ENCODE measurements at places on chromosomes 16 and 17.

DNA sequence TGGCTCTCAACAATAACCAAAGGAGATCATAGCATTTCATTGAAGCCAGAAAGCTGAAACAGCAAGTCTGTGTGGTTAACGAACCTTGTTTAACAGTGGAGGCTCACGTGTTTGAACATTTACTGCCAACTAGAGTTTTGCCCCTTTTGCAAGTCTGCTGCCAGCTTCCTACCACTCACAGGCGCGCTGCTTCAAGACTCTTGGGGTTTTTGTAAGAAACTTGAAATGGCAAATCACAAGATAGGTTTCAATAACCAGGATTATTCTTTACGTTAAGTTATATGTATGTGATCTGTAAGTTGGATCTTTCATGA lies 1.2 kb downstream of the SNTB2 start:
- DNase-seq, result no peak

DNA sequence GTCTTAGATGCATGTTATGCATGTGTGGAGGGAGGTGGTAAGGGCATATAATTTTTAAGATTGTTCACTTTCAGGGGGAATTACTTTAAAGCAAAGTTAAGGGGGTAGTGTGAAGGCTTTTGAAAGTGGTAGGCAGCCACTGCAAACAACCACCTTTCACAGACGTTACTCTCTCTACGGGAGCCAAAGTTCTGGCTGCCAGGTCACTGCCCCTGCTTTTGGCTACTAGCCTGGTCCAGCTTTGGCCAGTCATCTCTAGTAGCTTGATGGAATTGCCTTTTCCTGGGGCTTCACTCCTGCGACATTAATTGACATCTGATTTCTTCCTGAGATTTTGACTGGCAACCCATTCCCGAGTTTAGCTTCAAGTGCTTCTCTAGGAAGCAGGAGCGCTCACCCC lies 397.5 kb downstream of the CDH11 start:
- no peak for DNase-seq

DNA sequence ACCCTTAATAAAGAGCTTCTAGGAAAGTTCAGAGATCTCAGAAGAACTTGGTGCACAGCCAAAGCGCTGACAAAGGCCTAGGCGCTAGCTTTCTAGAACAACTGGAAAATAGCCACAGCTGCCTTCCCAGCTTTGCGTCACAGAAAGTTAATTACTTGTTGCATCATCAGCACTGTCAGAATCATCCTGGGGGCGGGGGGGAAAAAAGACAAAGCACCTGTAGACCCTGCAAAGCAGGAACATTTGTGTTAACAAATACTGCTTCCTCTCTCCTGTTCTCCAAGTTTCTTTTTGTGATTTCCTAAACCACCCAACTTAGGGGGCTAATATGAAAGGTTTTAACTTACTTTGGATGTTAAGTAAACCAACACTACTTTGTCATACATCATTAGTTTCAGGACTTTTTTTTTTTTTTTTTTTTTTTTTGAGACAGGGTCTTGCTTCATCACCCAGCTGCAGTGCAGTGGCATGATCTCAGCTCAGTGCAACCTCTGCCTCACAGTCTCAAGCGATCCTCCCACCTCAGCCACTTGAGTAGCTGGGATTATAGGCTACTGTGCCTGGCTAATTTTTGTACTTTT lies 4.8 kb upstream of the AARSD1 start:
- DNase-seq, result no peak

DNA sequence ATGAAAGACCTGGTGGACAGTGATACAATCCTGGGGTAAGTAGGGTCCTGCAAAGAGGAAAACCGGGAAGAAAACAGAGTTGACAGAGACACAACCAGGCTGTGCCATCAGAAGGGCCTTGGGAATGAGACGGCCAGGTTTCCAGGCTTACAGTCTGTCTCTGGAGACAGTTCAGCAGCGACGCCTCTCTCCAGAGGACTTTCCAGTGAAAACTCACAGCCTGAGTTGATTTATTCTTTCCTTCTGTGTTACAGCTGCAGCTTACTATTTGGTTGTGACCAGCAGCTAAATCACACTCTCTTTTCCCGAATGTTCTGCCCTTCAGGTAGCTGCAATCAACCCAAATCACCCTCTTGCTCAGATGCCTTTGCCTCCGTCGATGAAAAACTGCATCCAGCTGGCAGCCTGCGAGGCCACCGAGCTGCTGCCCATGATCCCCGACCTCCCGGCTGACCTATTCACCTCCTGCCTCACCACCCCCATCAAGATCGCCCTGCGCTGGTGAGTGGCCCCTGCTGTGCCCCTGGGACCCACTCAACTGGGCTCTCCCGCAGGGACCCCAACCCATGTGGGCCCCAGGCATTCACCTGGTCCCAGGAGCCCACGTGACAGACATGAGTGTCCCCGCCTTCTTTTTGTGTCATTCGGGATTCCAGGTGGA lies 209.2 kb downstream of the RPTOR start:
- DNase-seq, result no peak

DNA sequence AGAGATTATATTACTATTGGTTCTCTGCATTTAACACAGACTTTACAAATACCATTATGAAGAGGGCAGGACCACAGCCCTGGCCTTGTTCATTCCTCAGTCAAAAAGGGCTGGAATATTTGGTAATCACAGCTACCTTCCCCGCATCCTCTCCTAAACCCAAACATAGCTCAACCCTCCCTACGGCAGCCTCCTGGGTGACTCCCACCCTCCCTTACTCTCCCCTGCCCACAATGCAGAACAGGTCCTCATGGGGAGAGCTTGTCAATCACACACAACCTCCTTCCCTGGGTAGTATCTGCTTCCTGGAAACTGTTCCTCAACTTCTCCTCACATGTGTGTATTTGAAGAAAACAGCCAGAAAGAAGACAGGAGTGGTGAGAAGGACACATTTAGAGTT lies 224.2 kb downstream of the C16orf78 start:
- no peak for DNase-seq

DNA sequence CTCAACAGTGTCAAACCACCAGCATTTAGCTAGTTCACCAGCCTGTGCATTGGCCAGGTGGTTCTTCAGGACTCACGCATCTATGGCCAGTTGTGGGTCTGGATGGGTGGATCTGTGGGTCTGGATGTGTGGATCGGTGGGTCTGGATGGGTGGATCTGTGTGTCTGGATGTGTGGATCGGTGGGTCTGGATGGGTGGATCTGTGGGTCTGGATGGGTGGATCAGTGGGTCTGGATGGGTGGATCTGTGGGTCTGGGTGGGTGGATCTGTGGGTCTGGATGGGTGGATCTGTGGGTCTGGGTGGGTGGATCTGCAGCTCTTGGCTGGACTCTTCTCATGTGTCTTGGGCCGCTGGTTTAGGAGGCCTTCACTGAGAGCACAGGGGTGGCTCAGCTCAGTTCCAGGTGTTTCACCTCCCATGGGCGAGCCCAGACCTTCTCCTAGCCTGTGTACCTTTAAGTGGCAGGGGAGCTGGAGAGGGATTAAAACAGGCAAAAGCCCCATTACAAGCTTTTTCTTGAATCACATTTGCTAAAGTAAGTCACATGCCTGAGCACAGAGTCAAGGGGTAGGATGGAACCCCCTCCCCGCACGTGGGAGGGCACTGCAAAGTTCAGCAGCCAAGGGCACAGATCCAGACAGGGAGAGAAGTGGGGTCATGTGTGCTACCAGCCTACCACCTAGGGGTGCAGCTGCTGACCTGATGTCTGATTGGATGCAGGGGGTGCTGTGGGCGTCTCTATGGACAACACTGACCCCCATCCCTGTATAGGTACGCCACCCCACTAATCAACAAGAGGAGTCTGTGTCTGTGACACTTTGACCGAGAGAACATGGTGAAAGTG lies 3.4 kb upstream of the NUBP1 start:
- DNase-seq, result no peak

- DNase-seq, result peak; percentile 65
Observed at GRCh38 chr17:67386965-67387551, 10.0 kb downstream of the PITPNC1 start.

- DNase-seq, result no peak
Observed at GRCh38 chr16:10729104-10730048, 14.3 kb upstream of the NUBP1 start.

DNA sequence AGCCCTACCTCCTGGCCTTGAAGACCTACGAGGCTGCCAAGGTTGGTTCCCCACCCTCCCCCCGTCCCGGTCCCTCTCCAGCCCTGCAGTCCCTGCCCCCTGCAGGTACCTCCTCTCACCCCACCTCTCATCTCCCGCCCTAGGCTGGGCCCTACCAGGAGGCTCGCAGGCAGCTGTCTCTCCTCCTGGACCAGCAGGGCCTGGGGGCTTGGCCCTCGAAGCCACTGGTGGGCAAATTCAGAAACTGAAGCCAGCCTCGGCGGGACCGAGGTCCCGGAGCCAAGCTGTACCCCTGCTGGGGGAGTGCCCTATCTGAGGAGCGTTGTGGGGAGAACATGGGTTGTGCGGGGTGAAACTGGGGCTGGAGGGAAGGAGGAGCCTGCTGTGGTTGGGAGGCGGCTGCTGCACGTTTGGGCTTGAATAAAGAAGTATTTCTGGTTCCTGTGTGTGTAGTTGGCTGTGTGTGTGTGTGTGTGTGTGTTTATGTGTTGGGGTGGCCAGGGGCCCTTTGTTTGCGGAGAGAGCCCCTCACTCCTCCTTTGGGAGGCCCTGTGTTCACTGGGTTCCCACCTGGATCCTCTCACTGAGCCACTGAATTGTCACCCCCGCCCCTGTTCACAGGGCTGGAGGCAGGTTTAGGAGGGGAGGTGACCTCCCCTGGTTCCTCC lies 5.9 kb downstream of the ADAD2 start:
- no peak for DNase-seq

GRCh38 chr17:67855504-67856324 lies 30.4 kb downstream of the BPTF start:
- no peak for DNase-seq

- DNase-seq, result no peak
Observed at GRCh38 chr16:53224951-53225533, 170.3 kb downstream of the CHD9 start.

Measured in stimulated activated CD4-positive, alpha-beta T cell treated with anti-CD3 and anti-CD28 coated beads, Interleukin-15, amount 100 ng/mL, for 1 hour (primary cell).